Fibroblast of the aortic adventitia (primary cell): ENCODE measurements at places on chromosomes 1 and 21. TPM values are rescaled to one million over a fixed set of nuclear protein-coding genes. Genes with fewer than 3 reads are reported as not detected.

ACP6 gene
- total RNA-seq, result 2.9 and 3.5 TPM in 2 replicates

RHD gene
- not detected in 2 replicates for total RNA-seq

HMCN1 gene
- total RNA-seq, result 95.4 and 106 TPM in 2 replicates

SPATA1 gene
- total RNA-seq, result 0.41 and 3.0 TPM in 2 replicates

ZFP69B gene
- 6.1 and 8.5 TPM in 2 replicates for total RNA-seq

SYDE2 gene
- total RNA-seq, result 5.2 and 6.5 TPM in 2 replicates

CDA gene
- total RNA-seq, result 0.27 TPM in 1 of 2 replicates, not detected in the other

RNF115 gene
- total RNA-seq, result 17.3 and 33.5 TPM in 2 replicates

CTSS gene
- 2.3 and 31.6 TPM in 2 replicates for total RNA-seq
